ENCODE measurements at places on chromosomes 3 and 15.

DNA sequence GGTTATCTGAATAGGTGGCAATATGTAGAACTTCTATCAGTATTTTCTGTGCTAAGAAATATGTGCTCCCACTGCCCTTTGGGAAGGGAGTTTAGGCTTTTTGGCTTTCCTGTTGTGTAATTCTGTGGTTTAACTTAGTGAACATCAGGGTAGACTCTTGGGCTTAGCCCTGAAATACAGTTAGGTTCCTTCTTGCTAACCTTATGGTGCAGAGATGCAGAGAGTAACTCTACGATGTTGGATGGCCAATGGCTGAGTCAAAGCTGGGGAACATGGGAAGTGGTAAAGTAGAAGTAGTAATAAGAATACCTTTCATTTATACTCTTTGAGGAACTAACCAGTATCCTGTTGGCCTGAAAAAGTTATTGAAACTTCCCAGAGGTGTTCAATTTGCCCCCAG is 80.8 kb upstream of the IL12A start:
- no peak for DNase-seq

DNA sequence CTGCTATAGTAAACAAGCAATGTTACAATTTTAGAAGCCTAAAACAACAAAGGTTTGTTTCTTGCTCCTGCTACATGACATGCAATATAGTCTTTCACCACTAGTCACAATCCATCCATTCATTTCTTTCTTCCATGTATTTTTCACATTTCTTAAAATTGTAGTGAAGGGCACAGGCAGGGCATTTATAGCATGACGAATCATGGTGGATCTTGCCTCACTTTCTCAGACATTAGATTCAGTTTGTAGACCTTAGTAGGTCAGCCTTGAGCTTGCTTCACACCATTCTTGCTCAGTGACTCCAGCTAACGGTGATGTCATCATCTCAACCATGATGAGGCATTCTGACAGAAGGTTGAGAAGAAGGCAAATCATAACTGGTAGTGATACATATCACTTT is 546.8 kb downstream of the TBL1XR1 start:
- DNase-seq: no peak

GRCh38 chr3:149547413-149547812 is 72.9 kb downstream of the TM4SF4 start:
- DNase-seq: no peak

GRCh38 chr3:76998555-76998954 is 41.3 kb upstream of the ROBO2 start:
- no peak for DNase-seq

- no peak for DNase-seq
These were observed 52.4 kb downstream of the IL20RB start for GRCh38 chr3:137010137-137010536.

GRCh38 chr15:80420658-80421057 is 16.5 kb downstream of the ARNT2 start:
- no peak for DNase-seq

DNA sequence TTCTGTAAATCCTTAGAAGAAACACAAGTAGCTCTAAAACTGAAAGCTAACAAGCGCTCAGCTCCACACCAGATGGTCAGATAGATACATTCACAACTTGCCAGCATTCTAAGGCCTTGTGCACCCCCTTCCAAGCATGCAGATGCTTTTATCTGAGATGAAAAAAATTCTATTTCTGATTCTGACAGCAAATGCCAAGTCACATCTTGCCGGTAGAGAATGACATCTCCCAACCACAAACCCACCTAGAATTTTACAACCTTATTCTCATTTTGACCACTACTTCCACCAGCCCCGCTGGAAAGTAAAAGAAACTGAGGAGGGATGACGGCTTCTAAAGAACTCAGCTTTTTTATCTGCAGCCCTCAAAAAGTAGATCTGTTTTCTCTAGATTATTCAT is 57.7 kb downstream of the SUMF1 start:
- no peak for DNase-seq

DNA sequence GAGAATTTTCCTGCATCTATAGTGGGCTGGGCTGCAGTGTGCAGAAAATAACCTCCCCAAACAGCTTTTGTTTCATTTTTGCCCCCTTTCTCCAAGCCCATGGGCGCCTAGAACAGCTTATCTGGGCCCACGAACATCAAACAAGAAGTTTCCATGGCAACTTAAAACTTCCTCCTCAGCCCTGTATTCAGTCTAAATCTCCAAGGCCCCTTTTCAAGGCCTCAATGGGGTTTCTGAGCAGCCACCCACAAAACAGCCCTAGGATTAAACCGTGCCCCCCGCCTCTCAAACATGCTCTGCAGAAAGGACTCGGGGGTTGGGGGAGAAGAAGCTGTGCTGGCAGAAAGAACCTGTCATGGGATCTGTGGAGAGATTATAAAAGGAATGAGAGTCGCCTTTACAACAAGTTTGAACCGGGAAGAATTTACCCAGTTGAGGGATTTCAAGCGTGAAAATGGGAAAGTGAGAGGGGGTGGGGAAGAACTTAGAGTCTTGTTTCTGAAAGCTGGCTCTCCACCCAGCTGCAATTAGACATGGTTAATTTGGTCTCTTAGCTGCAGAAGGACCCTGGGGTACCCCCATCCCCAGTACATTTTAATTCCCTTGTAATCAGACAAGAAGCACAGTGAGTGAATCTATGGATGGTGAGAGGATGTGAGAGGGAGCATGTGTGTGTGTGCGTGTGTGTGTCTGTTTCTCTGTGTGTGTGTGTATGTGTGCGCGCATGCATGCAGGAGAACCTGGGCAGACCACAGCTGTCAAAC is 4.3 kb upstream of the FAM107A start:
- DNase-seq: no peak

GRCh38 chr3:57500506-57500905 is 43.6 kb downstream of the DNAH12 start:
- DNase-seq: no peak

DNA sequence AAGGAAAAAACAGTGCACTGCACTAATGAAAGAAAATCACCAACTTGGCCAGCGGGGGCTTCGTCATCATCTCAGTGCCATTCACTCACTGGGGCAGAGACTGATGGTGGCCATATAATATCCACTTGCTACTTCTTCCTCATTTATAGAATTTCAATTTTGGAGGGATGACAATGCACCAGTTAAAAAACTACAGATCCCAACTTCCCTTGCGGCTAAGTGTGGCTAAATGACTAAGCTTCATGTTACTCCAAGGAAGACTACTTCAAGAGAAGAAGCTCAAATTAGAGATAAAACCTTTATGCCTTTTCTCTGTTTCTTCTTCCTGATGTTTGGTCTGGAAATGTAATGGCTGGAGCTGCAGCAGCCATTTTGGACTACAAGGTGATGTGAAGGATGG is 38.8 kb downstream of the NGLY1 start:
- DNase-seq: no peak

DNA sequence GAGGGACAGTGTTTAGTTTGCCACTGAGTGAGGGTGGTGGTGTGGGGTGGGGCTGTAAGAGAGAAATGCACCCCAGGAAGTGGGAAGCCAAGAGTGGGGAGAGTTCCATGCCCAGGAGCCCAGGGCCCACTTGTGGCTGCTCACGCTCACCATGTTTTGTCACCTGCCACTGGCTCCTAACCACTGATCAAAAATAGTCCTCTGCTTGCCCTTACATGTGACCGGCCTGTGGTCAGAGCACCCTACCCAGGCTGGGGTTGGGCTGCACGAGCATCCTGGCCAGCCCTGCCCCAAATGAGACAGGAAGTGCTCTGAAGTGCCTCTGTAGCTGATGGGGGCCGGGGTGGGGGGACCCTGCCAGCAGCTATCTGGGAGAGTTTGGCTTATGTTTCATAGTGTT is 216.3 kb downstream of the RPLP1 start:
- DNase-seq: no peak

DNA sequence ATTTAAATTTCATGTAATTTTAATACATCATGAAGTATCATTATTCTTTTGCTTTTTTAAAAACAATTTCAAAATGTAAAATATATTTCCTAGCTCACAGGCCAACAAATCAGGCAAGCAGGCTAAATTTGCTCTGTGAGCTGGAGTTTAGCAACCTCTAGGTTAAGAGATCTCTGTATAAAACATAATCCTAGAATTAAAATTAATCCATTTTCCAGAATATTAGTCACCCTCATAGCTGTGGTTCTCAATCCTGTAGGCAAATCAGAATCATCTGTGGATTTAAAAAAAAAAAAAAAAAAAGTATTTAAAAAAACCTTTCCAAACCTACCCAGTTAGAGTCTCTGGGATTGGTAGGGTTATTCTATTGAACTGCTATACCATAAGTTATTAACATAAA is 209.7 kb downstream of the MINAR1 start:
- DNase-seq: no peak

DNA sequence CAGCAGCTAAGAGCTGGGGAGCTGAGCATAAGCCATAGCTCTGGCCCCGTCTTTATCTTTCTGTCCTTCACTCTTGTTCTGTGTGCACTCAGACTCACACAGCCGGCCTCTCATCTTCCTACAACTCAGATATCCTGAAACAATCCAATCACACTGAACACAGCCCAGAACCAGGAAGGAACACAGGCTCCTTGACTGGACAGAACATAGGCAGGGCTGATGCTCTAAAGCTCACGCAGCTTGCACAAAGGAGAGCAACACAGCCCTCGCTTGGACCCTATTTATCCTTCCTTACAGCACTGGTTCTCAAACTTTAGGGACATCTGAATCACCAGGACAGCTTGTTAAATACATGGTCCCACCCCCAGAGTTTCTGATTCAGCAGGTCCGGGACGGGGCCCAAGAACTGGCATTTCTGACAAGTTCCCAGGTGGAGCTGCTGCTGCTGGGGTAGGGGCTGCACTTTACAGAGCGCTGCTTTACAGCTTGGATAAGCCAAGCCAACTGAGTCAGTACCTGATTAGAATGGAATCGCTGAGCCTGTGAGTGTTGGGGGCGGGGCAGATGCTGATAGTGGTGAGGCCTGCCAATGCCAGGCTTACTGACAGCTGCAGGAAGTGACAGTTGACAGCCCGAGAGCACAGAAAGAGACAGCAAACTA is 65.1 kb downstream of the MRPL46 start:
- DNase-seq: no peak

- DNase-seq: no peak
These were observed 115.1 kb downstream of the LPP start for GRCh38 chr3:188269040-188269439.

DNA sequence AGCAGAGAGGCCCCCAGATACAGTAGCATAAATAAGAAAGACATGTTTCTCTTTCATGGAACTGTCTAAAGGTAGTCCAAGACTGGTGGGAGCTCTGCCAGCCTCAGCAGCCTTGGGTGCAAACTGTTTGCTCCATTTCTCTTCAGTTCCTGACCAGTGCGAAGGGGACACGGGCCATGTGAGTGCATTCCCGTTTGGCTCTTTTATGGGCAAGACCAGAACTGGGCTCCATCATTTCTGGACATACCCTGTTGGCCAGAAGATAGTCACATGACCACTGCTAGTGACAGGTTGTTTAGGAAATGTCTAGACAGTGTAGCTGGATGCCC is 45.5 kb downstream of the CHCHD6 start:
- no peak for DNase-seq

- DNase-seq: no peak
These were observed 175.7 kb downstream of the TNIK start for GRCh38 chr3:171284308-171285075.

DNA sequence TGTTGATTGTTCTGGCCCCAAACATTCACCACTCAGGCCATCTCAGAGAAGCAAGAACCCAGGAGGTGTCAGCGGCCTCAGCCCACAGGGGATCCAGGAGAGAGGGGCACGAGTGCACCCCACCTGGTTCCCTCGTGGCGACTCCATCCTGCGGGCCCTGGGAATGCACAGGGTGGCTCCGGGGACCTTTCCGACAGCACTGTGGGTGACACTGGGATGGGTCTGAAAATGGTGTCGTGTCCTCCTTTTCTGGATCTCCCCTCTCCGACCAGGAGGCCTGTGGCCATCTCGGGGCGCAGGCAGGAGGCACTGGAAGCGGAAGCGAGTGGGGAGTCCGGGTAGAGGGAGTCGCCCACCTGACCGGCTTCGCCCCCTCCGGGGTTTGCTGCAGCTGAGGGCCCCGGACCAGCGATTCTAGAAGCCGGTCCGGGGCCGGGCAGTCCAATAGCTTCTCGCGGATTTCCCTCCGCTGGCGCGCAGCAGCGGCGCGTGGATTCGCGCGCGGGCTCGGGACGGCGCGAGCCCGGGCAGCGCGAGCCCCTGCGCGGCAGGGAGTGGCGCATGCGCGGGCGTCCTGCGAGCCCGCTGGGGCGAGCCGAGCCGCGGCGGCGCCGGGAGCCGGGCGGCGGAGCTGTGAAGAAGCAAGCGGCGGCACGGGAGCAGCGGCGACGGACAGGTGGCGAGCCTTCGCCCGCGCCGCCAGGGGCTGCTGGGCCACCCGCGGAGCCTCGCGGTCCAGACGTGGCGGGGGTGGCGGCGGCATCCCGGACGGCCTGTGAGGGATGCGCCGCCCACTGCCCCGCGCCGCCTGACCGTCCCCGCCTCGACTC is at the start of gene DOCK3:
DOCK3 (plus strand) TSS at position 579 of the 830 bp plus-strand sequence. CDS start 337 bp downstream, outside the sequence.
- peak; percentile 49 for DNase-seq

DNA sequence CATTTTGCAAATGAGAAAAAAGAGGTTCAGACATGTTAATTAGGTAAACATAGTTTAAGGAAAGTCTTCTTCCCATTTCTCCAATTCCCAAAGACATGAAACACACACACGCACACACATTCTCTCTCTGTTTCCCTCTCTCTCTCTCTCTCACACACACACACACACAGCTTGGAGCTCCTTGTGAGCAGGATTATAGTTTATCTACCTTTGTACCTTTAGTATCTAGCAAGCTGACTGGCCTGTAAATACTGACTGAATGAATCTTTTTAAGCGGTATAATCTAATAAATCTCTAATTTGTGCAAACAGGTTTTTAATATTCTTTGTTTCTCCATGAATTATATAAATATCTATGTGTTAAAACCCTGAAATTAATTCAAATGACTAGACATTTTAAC is 73.3 kb downstream of the UACA start:
- DNase-seq: no peak

DNA sequence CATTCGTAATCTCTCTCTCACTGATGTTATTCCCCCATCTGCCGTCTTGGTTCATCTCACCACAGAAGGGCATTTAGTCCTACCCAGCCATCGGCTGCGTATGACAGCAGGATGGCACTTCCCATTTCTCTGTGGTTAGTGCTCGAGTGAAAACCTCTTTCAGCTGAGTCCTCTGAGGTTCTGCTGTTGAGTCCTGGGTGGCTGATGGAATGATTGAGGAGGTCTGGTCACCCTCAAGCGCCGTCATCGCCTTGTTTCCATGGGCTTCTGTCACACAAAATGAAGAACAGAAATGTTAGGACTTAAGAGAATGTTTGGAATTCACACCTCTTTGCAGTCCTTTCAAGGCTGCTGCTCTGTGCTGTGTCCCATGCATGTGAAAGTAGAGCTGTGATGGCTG is 9.4 kb upstream of the SACM1L start:
- no peak for DNase-seq
